ENCODE measurements at places on chromosomes 4 and X.

- DNase-seq: no peak
Measured at GRCh38 chrX:150414228-150414627, 51.1 kb downstream of the MAMLD1 start.

DNA sequence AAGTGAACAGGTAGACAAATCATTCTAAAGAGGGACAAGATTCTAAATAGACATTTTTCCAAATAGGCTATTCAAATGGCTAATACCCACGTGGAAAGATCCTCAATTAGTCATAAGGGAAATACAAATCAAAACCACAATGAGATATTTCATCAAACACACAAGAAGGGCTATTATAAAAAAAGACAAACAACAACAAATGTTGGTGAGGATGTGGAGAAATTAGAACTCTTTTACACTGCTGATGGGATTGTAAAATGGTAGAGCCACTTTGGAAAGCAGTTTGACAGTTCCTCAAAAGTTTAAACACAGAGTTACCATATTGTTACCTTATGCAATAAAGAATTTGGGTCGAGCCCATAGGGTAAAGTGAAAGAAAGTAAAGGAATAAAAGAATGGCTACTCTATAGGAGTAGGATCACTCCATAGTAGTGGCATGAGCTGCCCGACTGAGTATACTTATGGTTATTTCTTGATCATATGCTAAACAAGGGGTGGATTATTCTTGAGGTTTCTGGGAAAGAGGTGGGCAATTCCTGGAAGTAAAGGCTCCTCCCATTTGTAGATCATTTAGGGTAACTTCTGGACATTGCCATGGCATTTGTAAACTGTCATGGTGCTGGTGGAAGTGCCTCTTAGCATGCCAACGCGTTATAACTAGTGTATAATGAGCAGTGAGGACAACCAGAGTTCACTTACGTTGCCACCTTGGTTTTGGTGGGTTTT is 58.9 kb upstream of the FAM9C start:
- DNase-seq: no peak

DNA sequence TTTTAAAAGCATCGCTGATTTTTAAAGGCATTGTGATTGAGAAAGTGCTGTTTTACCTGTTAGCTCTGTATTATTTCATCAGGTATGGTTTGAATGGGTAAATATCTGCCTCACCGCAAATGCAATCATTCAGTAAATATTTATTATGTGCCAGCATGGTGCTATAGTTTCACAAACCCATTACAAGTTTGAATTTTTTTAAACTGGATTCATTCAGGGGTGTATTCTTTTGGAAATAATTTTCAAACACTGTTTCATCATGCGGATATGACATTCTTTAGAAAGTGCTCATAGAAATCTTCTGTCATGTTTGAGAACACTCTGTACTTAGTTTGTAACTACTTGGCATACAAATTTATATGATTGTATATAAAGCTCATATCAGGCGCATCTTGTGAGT is 37.2 kb downstream of the LIMCH1 start:
- no peak for DNase-seq

GRCh38 chrX:108257556-108257955 is 166.0 kb downstream of the ATG4A start:
- no peak for DNase-seq

DNA sequence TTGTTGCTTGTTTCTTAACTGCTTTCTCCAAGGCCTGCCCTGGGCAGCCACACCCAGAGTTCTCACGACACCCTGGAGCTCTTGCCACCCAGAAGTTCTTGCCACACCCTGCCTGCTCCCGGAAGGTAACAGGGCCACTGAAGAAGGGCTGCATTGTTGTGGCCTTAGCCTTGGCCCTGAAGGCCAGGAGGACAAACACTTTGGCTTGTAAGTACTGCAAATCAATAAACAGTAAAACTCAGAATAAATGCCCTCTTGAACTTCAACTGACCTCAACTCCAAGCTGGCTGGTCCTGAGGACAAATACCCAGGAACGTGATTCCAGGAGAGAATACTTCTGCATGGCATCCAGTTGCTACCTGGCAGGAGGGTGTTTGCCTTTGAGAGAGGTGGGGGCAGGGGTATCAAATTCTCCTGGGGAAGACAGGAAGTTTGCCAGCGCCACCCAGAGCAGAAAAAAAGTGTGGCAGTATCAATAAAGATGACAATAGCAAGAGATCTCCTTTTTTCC is 54.1 kb downstream of the TLR10 start:
- DNase-seq: peak; percentile 55

DNA sequence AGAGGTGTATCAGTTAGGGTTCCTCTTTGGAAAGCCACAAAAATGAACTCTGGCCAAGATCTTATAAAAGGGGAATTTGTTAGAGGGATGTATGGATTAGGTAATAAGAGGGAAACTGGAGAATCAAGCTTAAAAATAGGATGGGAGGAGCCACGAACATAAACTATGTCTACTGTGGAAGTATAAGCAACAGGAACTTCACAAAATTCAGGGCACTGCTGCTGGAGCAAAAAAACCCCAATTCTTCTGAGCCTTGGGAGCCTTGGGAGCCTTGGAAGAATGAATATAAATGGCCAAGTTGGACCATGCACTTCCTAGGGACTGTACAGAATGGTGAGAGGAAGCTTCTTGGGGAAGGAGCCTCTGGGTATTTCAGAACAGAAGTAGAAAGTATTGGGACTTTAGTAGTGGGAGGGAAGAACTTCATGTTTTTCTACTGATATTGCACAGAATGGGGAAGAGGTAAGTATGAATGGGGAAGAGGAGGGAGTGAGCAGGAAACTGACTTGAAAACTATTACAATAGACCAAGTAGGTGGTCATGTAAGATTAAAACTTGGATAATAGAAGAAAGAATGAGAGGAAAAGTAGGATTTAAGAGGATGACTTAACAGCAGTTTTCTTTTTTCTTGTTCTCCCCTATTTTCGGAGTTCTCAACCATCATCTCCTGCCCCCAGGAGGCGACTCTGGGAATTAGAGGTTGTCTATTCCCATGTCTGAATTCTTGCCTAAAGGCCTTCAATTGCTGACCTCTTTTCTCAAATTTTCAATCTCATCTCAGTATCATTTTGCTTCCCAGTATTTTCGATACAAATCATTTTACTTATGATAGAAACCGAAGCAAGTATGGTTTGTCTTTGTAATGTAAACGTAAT is 44.4 kb upstream of the TAPT1 start:
- DNase-seq: no peak

GRCh38 chrX:119573840-119574393 is 446 bp upstream of the UBE2A start:
- DNase-seq: peak; percentile 35

- DNase-seq: no peak
Measured at GRCh38 chr4:147610686-147611085, 6.5 kb upstream of the TMEM184C start.

- no peak for DNase-seq
Measured at GRCh38 chr4:5999830-6000365, 18.3 kb downstream of the C4orf50 start.

- DNase-seq: no peak
Measured at GRCh38 chrX:148504506-148504905, 4.1 kb downstream of the AFF2 start.

DNA sequence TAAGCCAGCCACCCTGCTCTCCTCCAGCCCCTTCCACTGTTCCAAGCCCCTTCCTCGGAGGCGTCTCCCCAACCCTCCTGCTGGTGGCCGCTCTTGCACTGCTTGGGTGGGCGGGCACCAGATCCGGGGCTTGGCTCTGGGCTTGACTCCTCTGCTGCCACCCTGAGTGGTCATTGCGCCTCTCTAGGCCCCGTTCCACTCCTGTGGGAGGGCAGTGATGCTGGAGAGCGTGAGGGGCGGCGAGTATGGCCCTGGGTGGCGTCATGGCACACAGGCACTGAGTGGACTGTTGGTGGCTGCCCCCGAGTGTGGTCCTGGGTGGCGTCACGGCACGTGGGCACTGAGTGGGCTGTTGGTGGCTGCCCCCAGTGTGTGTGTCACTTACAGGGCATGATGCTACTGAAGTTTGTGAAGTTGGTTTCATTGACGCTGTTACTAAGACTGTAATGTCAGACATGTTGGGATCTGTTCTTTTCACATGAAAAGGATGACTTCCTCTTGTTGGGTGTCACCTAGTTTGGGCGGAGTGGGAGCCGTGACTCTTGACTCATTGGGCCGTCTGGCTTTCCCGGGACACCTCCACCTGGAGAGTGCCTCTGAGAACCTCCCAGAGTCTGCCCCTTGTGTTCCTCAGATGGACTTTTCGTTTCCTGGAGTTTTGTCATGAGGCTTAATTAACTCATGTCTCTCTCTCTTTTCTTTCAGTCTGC is 55.9 kb upstream of the HGFAC start:
- DNase-seq: no peak

- DNase-seq: no peak
Measured at GRCh38 chr4:94757192-94758140, at the start of gene BMPR1B. Gene BMPR1B, plus strand, starts transcription at chr4:94757955. Its CDS starts 346,470 bp downstream, at chr4:95104425.

DNA sequence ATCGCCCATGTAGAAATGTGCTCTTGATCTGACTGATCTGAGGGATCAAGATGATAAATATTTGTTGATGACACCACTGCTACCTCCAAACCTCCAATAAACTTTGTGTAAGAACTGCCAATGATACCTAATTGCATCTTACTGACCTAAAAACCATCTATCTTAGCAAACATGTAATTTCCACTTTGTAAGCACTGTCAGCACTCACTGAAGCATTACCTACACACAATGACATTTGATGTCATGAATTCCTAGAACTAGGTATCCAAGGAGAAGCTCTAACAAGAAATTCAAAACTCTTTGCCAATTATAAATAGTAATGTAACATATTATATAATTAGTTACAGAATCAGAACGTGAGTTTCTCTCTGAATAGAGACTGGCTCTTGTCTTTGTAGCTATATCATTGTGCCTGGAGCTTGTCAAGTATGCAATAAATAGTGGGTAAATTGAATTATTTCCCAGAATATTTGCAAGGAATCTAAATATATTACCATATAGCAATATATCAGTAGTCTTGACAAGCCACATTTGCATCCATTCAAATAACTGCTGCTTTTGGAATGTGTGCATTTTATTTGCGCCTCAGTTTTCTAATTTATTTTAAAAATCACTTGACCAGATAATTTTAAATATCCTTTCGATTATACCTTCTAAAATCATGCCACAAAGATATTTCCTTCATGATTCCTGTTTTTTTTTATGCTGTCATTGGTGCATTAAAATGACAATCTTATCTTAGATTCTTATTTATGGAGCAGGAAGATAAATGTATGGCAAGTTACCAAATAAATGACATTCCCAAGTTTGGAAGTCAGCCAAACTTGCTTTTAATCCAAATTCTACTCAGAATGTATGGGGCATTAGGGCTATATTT is 232.3 kb upstream of the NEIL3 start:
- DNase-seq: no peak

GRCh38 chrX:38271154-38271716 is 50.6 kb upstream of the SRPX start:
- no peak for DNase-seq

- DNase-seq: no peak
Measured at GRCh38 chrX:35339796-35340195, 397.2 kb downstream of the FAM47B start.

GRCh38 chr4:85498068-85498733 is 23.3 kb downstream of the ARHGAP24 start:
- no peak for DNase-seq
